Spinal cord (tissue), 10 donors: ENCODE measurements at places on chromosomes 16 and 17. TPM values are rescaled to one million over a fixed set of nuclear protein-coding genes. Genes with fewer than 3 reads are reported as not detected.

CSH1 gene
- not detected for total RNA-seq

DNAI2 gene
- 0.69 TPM for total RNA-seq

C16orf92 gene
- total RNA-seq, result not detected

TEDC2 gene
- 4.4 TPM for total RNA-seq

CLDN6 gene
- 0.28 TPM for total RNA-seq

HS3ST3A1 gene
- 2.1 TPM for total RNA-seq

PPP1R27 gene
- total RNA-seq, result 0.17 TPM

NOD2 gene
- 0.83 TPM for total RNA-seq

CMTR2 gene
- 36.3 TPM for total RNA-seq

GPR142 gene
- 0.59 TPM for total RNA-seq

MARCHF10 gene
- total RNA-seq, result 2.5 TPM

SMIM36 gene
- not detected for total RNA-seq

ZNF174 gene
- total RNA-seq, result 15.8 TPM

CCL7 gene
- not detected for total RNA-seq

FN3K gene
- total RNA-seq, result 11.7 TPM

ALOXE3 gene
- 0.17 TPM for total RNA-seq

TK2 gene
- total RNA-seq, result 42.8 TPM

KRT36 gene
- not detected for total RNA-seq

PYY gene
- not detected for total RNA-seq

SLC38A8 gene
- 0.28 TPM for total RNA-seq

HOXB5 gene
- total RNA-seq, result 2.9 TPM

UTS2R gene
- total RNA-seq, result 0.11 TPM

CACNG3 gene
- 3.8 TPM for total RNA-seq

PPY gene
- total RNA-seq, result not detected

ST6GALNAC1 gene
- total RNA-seq, result 3.3 TPM

GINS2 gene
- 5.4 TPM for total RNA-seq

C17orf78 gene
- not detected for total RNA-seq

KRTAP9-6 gene
- total RNA-seq, result not detected

SNF8 gene
- 80.4 TPM for total RNA-seq

CCDC200 gene
- total RNA-seq, result 0.55 TPM

HCRT gene
- total RNA-seq, result not detected

KRTAP16-1 gene
- total RNA-seq, result not detected

ABCC3 gene
- 0.69 TPM for total RNA-seq

ZNF19 gene
- total RNA-seq, result 14.1 TPM

TBC1D3C gene
- not detected for total RNA-seq

SLC46A1 gene
- 10.2 TPM for total RNA-seq

HOXB4 gene
- total RNA-seq, result 6.5 TPM

TNFSF13 gene
- total RNA-seq, result 4.9 TPM

SLC6A2 gene
- 0.11 TPM for total RNA-seq

KCNG4 gene
- 0.30 TPM for total RNA-seq

CBX1 gene
- 110 TPM for total RNA-seq

MEOX1 gene
- 2.3 TPM for total RNA-seq

ACTG1 gene
- 1,777 TPM for total RNA-seq

CDT1 gene
- 3.6 TPM for total RNA-seq

MED9 gene
- total RNA-seq, result 12.3 TPM
